ENCODE measurements at places on chromosomes 2 and 18.

DNA sequence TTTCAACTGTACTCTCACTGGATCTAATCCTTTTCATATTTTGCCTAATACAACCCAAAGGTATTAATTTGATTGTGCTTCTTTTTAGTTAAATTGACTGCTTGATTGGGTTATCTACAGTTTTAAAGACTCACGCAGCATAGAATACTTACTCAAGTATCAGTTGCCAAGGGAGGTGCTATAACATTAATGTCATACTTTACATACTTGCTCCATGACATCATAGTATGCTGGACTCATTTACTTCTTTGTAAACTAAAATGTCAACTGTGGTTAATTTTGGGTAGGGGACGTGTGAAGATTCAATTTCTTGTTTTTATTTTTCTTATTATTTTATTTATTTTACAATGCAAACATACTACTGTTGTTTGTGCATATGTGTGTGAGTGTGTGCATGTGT lies 716.2 kb upstream of the VRK2 start:
- DNase-seq: no peak

DNA sequence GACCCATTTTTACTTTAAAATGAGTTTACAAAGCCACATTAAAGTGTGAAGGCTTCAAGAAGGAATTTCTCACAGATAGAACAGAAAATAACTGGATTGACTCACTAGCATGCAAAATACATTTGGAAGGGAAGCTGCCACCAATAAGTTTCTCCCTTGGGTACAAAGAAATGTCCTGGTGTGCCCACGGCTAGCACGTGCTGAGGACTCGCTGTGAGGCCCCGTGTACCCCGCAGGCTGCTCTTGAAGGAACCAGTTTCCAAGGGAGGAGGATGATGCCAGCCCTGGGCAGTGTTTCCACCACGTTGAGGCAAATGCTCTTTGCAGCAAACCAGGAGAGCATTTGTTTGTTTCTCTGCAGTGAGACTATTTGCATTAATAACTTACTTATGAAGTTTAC lies 207.3 kb downstream of the SH3RF3 start:
- no peak for DNase-seq

DNA sequence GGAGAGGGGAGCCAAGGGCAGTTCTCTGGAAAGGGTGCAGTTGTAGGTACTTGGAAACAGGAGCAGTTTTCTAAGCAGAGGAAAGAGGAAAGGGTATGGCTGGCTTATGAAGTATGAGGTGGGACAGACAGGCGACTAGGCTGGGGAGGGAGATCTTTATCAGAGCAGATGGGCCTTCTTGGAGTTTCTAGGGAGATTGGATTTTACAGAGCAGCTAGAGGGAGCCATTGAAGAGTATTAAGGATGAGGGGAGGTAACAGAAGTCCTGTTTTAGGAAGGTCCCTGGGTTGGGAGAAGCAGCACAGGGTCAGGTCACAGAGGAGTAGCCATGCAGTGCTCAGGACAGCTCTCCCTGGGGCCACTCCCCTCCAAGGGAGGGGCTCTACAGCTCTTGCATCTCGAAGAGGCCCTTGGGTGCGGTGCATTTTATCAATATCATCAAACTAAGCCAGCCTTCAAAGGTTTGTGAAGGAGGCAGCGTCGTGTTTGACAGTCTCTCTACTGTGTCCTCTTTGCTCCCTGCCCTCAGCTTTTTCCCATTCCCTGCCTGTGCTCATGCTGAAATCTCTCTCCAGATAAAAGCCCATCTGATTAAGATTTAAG lies 154.3 kb downstream of the SETBP1 start:
- no peak for DNase-seq

- DNase-seq: no peak
These were observed 2.2 kb downstream of the CAVIN2 start for GRCh38 chr2:191844706-191845105.

- peak; percentile 59 for DNase-seq
These were observed at the start of gene ABCB6 for GRCh38 chr2:219218732-219219701. TSS of gene ABCB6 (minus strand) at chr2:219218958. CDS start at chr2:219218673, 285 bp downstream.

DNA sequence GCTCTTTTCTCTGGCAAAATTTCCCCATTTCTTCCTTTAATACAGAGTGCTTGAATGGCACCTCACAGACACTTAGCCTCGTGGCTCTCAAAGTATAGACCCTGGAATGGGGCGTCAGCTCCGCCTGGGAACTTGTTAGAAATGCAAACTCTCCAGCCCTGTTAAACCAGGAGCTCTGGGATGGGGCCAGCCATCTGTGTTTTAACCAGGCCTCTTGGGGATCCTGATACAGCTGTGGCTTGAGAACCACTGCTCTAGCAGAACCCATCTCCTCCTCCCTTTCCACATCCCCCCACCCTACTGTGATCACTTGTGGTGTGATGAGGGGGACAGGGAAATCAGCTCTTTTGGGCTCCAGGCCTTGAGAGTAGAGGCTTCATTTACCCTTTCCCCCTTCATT lies 15.9 kb downstream of the LTBP1 start:
- no peak for DNase-seq

GRCh38 chr2:152251811-152252210 lies 76.2 kb upstream of the STAM2 start:
- DNase-seq: no peak

DNA sequence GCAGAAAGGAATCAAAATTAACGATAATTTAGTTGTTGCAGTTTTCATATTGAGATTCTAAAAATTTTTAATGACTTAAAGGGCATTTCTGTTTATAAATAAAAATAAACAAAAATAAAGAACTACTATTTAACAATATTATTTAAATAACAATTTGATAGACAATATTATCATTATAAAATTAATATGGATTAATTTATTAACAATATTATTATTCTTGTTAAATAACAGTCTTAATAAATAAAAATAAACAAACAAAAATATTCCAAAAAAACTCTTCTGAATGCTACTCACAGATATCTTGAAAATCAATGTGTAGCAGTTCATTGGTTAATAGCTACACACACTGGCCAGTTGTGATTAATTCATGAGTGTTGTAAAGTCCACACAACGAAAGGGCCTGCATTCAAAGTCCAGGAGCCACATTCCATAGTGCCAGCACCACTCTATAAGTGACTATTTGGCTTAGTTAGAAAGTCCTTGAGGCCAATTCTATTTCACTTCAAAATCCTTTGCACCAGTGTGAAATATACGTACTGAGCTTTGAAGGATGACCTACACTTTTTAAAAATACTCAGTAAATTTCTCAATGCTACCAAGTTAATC lies 117.1 kb downstream of the ZNF521 start:
- no peak for DNase-seq

DNA sequence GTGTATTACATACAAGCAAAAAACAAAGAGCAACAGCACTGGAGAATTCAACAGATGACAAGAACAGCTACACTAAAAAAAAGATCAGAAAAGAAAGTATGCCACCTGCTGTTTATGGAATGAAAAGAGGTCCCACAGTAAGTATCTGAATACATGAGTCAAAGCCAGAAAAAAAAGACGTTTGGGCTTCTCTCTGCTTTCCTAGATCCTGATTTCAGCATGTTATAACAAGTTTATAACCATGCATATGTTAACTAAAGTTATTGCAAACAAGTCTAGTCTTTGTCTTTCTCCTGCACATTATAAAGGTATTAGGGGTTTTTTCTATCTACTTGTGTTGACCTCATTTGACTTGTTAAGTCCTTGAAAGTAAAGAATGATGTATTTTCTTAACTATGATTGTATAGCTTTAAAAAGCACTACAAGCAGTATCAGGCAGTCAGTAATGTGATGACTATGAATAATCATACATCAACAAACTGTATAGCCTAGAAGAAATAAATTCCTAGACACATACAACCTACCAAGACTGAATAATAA lies 108.5 kb upstream of the COL5A2 start:
- no peak for DNase-seq

DNA sequence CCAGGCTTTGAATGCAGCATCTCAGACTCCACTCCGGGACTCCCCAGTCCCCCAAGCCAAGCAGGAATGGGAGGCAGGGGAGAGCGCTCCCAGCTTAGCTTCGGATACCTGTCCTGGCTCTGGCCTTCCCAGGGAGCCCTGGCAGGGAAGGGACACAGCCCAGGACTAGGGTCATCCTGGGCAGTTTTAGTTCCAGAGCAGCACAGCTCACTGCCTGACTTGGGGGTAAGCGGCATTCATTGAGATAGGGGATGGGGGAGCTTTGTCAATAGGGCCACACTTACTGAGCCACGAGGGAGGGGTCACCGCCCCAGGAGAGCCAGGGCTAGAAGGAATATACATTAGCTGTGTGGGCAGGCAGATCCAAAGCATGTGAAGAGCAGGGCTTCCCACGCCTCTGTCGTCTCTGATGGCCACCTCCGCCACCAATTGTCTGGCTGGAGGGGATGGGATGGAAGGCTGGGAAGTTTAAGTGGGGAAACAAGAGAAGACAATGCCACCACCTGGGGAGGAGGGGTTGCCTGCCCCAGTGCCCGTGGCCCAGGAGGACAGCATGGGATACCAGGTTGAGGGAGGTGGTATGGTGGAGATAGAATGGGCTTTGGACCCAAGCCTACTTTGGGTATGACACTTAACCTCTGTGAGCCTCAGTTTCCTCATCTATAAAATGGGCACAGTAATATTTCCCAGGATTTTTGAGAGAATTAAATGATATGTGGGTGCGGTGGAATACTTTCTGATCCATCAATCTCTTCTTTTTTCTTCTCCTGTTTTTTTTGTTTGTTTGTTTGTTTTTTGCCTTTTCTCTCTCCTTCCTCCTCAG lies 40.2 kb downstream of the SCTR start:
- DNase-seq: no peak

- no peak for DNase-seq
These were observed 123.9 kb downstream of the CACNB4 start for GRCh38 chr2:151974988-151975387.

DNA sequence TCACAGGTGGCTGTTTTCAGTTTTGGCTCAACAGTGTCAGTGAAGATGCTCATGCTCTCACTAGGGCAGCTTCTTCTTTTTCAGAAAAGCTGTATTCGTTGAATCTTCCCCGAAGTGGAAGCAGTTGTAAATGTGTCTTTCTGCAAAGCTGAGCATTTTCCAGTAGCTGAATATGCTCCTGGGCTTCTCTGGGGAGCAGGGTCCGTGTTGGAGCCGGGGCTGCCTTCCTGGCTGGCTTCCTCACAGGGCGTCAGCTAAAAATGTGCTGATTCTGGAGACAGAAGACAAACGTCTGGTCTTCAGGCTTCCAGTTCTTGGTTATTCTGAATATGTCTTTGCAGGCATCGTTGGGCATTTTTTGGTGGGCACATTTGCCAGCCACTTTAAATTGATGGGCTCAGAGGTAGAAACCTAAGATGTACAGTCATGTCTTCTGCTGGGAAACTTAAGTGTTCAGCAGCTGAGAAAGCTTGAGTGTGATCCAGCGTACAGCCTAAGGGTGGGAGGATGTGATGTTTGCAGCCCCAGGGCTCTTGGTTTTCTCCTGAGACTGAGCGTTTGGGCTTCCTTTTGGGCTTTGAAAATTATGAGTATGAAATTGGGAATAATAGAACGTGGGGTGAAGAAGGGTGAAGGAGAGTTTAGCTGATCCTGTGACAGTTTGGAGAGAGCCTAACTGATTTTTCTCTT lies 19.0 kb downstream of the SETBP1 start:
- no peak for DNase-seq

- no peak for DNase-seq
These were observed 70.5 kb downstream of the CEP192 start for GRCh38 chr18:13061630-13062189.

GRCh38 chr2:236935083-236935482 lies 150.6 kb upstream of the COPS8 start:
- no peak for DNase-seq

DNA sequence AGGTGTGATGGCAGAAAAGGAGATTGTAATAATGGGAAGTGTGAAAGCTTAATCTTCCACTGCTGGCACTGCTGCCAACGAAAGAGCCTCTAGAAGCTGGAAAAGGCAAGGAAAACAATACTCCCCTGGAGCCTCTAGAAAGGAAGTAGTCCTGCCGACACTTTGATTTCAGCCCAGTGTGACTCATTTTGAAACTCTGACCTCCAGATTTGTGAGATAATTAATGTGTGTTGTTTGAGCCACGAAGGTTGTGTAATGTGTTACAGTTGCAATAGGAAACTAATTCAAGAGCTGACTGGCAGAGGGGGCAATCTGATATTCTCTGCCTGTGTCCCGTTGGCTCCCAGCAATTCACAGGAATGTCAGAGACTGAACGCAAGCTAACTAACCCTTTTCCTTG lies 219.2 kb upstream of the UBE2E3 start:
- no peak for DNase-seq

- no peak for DNase-seq
These were observed 68.4 kb upstream of the MSH2 start for GRCh38 chr2:47334356-47335136.

DNA sequence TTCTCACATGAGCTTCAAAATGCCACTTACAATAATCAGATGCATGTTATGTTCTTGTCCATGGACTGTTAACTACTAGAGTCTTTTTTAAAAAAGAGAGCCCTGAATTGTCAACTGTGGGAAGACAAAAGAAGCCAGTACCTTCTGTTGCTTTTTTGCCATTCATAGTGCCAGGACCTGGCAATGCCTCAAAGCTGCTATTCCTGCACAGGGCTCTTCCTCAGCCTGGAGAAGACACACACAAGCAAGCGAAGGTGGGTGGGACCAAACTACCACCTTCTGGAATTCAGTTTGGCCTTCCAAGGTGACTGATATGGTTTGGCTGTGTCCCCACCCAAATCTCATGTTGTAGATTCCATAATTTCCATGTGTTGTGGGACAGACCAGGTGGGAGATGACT lies 160.6 kb downstream of the AFF3 start:
- no peak for DNase-seq

DNA sequence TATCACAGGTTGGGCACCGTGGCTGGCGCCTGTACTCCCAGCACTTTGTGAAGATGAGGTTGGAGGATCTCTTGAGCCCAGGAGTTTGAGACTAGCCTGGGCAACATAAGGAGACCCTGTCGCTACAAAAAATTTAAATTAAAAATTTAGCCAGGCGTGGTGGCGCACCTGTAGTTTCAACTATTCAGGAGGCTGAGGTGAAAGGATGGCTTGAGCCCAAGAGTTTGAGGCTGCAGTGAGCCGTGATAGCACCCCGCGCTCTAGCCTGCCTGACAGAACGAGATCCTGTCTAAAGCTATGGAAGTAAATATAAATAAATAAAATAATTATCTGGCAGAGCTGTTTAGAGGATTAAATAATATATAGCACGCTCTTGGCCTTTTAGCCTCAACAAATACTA lies 1.4 kb upstream of the SH3RF3 start:
- DNase-seq: no peak

DNA sequence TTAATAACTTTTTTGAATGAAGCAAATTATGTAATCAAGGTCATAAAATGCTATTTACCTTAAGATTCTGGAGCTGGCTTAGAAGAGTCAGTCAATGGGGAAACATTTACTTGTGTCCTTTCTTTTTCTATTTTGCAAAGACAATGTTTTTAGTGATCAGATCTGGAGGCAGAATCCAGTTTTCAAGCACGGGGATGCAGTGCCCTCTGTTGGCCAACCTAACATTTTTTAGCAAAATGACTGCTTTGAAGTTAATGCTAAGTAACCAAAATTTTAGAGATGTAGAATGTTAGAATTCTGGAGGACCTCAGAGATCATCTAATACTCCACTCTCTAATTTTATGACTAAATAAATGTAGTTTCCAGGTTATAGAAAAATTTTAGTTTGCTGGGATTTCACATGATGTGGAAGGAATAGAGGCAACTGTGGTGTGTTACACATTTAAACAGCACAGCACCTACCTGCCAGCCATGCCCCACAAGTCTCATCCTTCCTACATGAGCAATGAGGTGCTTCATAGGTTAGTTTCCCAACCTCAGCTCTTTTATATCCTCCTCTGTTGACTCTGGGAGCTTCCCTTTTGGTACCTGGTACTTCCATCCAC lies 23.6 kb upstream of the SLC9A4 start:
- peak; percentile 3 for DNase-seq
